ENCODE measurements at places on chromosomes 12 and 14. TPM values are rescaled to one million over a fixed set of nuclear protein-coding genes. Genes with fewer than 3 reads are reported as not detected.

Gene ACSS3
- polyA plus RNA-seq = not detected

Gene P3H3
- 0.67 TPM for polyA plus RNA-seq

Gene C12orf50
- not detected for polyA plus RNA-seq

Gene TPI1
- 497 TPM for polyA plus RNA-seq

Gene TMEM179
- polyA plus RNA-seq = not detected

Gene ARMH4
- polyA plus RNA-seq = not detected

All from naive thymus-derived CD8-positive, alpha-beta T cell (primary cell).